NCI-H226 (cell line): ENCODE measurements at places on chromosomes 2 and 18.

GRCh38 chr18:50469380-50469781 is 90.5 kb upstream of the MAPK4 start:
- DNase-seq = no peak

DNA sequence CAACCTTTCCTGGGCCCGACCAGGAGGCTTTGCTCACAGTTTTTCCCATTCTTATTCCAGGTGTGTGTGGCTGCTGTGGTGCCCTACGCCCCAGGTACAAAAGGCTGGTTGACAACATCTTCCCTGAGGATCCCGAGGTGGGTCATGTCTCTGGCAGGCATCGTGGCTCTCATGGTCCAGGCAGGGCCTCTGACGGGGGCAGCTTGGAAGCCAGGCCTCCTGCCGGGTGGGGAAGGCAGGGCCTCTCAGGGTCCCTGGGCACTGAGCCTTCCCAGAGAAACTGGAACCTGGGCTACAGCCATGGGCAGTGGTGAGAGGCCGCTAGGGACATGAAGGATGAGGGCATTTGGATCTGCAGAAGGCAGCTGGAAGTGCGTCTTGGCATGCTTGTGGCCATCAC is 49.4 kb downstream of the EFR3B start:
- DNase-seq = no peak

- no peak for DNase-seq
Measured at GRCh38 chr2:1685078-1685956, 59.0 kb downstream of the PXDN start.

DNA sequence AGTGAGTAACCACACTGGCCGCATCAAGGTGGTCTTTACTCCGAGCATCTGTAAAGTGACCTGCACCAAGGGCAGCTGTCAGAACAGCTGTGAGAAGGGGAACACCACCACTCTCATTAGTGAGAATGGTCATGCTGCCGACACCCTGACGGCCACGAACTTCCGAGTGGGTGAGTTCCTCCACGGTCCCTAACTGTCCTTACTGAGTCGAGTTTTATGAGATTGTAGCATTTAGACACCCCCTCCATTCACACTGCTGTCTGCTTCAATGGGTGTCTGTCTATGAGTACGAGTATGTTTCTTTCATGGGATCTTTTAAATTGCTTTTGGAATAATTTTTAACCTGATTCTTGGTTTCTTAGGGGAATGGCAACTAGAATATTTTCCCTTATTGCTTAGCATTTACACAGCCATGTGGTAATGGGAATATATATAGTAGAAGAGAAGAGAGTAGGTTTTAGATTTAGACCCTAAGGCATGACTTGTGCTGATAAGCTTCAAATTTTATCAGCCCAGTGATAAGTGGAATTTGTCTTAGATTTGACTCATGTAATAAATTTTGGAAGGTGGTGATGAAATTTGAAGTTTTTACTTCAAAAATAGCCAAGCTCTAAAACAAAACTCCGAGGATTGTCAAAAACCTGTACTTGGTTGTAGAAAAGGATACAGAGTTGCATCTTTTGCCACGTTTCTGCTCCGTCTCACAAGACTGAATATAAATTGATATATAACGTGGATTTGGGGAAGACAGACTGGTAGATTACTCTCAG is 188.2 kb downstream of the LTBP1 start:
- DNase-seq = peak; percentile 46

GRCh38 chr2:11569636-11570035 is 35.8 kb downstream of the GREB1 start:
- DNase-seq = no peak

GRCh38 chr2:222024932-222025880 is 273.6 kb downstream of the PAX3 start:
- DNase-seq = peak; percentile 19

GRCh38 chr2:240559286-240559685 is 871 bp upstream of the DUSP28 start:
- DNase-seq = no peak

DNA sequence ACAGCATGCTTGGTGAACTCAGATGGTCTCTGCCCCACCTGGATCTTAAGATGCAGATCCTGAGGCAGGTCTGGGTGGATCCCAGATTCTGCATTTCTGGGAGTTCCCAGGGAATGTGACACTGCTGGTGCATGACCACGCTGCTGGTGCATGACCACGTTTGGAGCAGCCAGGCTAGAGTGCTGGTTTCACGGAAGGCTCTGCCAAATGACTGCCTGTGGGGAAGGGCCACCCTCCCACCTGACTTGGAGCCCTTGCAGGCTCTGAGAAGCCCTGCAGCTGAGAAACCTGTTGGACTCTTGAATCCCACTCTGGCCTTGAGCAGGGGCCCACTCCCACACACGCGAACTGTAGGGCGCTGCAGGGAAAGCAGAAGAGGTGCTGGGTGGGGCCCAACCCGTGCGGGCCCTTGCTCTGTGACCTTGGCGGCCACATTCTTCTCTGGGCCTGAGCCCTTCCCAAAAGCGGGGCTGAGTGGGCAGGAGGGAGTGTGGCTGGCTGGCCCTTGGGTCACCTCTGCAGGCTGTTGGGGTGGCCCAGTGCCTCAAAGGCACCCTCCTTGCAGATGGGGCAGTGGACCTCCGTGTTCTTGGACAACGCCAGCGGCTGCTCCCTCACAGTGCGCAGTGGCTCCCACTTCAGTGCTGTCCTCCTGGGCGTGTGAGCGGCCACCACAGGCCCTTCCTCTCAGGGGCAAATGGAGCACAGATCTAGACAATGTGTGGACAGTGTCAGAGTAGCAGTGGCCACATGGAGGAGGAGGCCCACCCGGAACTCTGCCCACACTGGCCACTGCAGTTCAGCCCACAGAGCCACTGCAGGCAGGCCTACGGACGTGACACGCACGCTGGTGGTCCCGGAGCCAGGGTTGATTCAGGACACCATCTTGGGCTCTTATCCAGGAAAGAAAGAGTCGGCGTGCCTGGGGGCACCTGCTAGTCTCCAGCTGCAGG is 7.9 kb downstream of the ERFE start:
- DNase-seq = no peak

DNA sequence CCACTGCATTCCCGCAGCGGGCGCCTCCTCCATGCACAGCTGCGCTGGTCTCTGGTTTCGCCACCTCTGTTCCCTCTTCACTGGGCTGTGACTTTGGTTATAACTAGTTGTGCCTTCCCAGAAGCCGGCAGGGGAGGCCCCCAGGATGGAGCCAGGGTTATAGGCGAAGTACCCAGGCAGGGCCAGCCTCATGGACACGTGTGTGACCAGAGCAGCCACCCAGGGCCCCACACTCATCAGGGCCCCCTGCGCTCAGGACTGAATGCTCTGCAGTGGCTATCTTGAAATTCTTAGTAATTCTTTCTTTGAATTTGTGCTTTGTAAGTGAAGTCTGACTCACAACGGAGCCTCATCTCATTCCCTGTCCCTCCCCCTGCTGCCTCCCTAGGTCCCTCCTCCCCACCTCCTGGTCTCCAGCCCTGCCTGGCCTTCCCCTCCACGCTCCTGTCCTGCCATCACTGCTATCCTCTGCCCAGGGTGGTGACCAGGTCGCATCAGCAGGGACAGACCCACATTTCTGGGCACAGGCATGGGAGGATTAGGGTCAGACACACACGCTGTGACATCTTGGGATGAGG is 38.1 kb upstream of the LBH start:
- DNase-seq = no peak

DNA sequence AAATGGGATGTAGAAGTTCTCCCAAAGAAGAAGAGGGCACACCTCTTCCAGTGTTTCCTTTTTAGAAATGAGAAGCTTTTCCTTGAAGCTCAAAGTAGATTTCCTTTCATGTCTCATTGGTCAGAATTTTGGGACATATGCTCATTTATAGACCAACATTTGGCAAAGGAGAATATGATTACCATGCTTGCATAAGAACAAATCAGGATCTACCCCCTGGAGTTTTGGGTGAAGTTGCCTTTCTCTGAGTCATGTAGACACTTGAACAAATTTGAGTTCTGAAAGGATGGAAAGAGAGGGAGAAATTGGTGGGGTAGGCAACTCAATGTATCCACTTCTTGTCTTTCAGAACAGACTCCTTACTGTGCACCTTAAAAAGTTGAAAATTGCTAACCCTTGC is 409.0 kb downstream of the SLC4A3 start:
- no peak for DNase-seq

DNA sequence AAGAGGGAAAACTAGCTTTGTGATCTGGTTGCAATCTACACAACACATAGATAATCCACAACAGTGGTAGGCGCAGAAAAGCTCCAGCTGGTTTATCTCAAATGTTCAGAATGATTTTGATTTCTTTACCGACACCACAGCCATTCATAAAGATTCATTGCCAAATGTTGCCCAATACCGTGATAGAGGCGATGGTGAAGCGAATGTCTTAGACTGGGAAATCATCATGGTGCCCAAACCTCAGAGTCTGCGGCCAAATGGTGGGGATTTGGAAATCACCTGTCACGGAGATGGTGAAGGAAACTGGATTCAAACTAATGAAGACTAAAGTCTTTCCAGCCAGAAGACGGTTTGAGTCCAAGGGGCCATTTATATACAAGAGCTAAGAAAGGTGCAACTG is 48.5 kb upstream of the CCDC150 start:
- no peak for DNase-seq

- peak; percentile 55 for DNase-seq
Measured at GRCh38 chr2:173118395-173118794, 42.7 kb downstream of the MAP3K20 start.

DNA sequence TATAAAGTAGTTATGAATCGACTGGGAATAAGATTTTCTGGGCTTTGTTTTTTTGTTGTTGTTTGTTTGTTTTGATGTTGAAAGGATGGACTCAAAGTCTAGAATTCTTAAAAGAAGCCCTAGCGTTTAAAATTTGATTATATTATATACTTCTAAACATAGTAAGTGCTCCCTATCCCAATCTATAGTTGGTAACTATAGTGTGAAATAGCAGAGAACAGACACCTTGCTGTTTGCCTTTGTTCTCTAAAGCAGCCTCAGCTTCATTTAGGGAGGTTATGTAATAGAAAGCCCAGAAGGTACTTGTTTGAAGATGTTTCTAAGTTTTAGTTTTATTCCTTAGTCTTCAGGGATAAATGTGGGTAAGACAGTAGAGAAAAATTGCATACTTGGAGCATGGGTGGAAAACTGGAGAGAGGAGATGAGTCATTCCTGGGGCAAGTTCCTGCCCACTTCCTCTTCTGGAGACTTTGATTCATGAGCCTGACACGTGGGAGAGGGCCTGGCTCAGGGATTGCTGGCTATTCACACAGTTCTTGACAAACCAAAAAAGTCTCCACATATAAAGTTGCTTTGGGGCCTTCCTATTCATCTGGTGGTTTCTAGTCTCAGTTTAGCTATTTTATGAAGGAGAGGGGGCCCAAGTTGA is 131.9 kb downstream of the MYO1B start:
- peak; percentile 94 for DNase-seq

DNA sequence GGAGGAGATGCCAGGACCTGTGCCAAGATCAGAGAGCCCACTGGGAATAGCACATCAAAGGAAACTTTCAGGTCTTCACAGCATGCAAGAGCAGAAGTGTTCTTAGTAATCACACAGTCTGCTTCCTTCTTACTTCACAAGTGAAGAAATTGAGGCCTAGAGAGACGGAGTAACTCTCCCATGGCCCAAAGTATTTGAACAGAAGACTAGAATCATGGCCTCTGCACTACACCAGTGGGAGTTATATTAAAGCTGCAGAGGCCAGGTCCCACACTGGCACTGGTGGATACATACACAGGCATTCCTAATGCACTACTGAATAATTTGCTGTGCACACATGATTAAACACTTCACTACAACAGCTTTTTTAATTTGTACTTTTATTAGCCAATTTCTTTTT is 107.6 kb upstream of the RMP24 start:
- DNase-seq = no peak

GRCh38 chr2:72080286-72081145 is 67.1 kb downstream of the CYP26B1 start:
- DNase-seq = no peak

GRCh38 chr2:69817729-69818501 is 11.5 kb upstream of the GMCL1 start:
- DNase-seq = no peak

GRCh38 chr2:170562928-170563327 is 152.2 kb upstream of the SP5 start:
- no peak for DNase-seq

- DNase-seq = no peak
Measured at GRCh38 chr2:96969321-96969720, 17.1 kb downstream of the FAM178B start.

DNA sequence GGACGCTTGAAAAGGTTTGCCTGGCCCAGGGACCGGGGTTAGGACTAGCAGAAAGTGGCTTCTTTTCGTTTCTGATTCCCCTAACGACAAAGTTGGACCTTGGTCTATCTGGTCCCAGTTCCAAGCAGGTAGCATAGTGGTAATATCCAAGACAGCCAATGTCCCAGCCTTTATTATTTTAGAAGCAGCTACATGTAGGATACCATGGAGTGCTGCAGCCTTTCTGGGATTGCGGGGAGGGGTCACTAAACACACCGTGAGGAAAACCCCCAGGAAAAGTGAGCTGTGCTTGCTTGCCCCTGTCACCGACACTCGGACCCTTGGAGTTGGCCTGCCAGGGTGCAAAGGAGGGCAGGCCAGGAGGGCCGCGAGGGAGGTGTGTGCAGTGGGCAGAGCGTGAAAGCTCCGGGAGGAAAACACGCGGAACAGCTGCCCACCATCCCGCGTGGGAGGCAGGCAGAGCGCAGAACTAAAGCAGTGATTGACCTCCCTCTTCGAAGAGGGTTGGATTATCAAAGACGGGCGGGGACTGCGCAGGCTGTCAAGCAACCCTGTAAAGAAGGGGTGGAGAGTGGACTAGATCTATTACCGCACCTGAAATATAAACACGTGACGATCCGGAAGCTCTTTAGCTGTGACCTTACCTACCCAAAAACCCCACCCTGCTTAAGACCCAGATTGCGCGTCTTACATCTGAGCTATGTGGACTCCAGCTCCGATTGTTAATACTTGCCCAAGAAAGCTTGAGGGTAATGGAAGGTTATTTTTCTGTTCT is 624 bp upstream of the MAP4K3 start:
- DNase-seq = no peak

- no peak for DNase-seq
Measured at GRCh38 chr2:53877112-53877511, 17.3 kb upstream of the GPR75 start.

- DNase-seq = no peak
Measured at GRCh38 chr2:187569042-187569441, 14.8 kb upstream of the TFPI start.

GRCh38 chr2:64212346-64212745 is 68.1 kb upstream of the PELI1 start:
- peak; percentile 25 for DNase-seq

GRCh38 chr18:46343456-46343855 is 239.3 kb downstream of the HAUS1 start:
- DNase-seq = no peak

- DNase-seq = no peak
Measured at GRCh38 chr2:38557981-38558380, 44.7 kb downstream of the HNRNPLL start.

- peak; percentile 99 for DNase-seq
Measured at GRCh38 chr2:65639156-65639864, 206.9 kb upstream of the SPRED2 start.
